ENCODE measurements at places on chromosomes 4 and X.
A peak's percentile ranks its signal among the peaks of the same experiment; 100 is the strongest.

DNA sequence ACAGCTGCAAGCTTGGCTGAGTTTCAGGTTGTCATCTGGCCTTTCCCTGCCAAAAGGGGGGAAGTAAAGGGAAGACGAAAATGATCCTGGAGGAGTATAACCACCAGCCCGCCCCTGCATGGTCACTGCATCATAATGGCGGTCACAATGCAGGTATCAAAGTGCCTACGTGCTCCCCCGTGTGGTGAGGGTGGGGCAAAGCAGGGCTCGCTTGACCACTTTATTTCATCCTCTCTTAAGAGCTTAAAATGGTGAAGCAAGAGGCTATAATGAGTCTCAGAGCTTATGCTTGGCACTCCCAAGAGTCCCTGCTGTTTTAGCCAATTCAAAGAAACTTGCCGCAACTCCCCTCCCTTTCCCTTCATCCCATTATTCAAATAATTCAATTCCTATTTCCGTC is 105.6 kb downstream of the APOOL start:
- DNase-seq: peak; percentile 28

GRCh38 chr4:110184140-110184790 is 14.2 kb downstream of the ELOVL6 start:
- DNase-seq: no peak

- no peak for DNase-seq
Observed at GRCh38 chrX:115337491-115338144, 48.1 kb downstream of the LUZP4 start.

DNA sequence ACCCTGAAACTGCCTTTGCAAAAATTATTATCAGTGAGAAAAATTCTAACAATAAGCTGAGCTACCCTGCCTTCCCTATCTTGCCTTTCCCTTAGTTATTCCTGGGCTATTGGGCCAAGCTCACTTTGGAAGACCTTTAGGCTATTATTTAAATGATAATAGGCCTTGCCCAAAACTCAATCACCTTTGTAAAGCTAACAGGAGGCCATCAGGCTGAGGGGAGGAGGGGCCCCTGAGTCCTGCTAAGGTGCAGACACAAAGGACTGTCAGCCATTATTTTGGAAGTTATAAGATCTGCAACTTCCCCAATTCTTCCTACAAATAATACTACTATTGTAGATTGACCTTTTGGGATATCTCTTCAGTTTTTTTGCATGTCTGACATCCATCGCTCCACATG is 278.8 kb upstream of the DIAPH2 start:
- DNase-seq: no peak

DNA sequence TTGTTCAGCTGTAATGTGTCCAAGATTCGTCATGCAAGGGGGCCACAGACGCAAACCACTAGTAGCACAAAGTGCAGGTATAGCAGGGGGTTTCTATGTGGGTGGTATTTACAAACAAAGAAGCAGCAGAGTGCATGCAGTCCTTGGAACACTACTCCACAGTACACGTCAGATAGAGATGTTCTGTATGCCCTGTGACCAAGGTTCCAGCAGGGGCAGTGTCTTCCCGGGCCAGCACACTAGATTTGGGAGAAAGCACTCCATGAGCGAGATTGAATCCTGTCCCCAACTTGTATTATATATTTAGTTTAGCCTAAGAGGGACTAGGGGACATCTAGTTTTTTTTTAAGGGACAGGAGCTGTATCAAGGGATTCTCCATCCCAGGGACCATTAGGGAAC is 54.4 kb upstream of the ESX1 start:
- no peak for DNase-seq

Measured in GM13976 (cell line).